ENCODE measurements at places on chromosomes 2 and 18.

GRCh38 chr2:191451116-191451515 lies 205.9 kb downstream of the MYO1B start:
- DNase-seq, result no peak

GRCh38 chr18:26473672-26474071 lies 74.7 kb downstream of the KCTD1 start:
- DNase-seq, result no peak

DNA sequence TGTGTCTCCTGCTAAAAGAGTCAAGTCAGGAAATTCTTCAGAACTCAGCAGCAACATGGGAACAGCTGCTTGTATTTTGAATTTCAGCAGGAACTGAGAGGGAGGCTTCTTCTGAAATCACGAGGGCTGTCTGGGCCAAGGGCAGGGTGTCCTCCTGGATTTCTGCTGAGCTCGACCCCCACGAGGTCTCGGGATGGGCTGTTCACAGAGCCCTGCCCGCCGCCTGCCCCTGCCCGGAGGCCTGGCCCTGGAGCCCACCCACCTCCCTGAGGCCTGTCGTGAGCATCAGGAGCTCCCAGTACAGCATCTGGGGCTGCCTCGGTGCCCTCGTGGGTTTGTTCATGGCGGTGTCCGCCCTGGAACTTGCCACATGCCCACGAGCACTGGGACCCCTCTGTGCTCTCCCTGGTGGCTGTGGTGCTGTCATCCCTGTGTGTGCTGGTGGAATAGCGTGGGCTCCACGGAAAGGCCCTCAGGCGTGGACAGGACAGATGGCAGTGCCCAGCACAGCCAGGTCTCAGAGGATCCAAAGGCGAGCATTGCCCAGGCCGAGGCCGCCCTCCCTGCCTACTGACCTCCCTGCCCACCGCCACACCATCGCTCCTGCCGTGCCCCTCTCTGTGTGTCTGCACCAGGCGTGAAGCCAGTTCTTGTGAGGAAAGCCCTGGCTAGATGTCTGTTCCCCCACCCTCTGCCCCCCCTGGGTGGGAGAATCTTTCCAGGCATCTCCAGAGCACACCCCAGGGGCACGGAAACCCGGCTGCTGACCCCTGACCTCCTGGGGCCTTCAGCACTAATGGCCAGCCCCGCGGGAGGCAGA lies 25.9 kb downstream of the RAMP1 start:
- DNase-seq, result no peak

DNA sequence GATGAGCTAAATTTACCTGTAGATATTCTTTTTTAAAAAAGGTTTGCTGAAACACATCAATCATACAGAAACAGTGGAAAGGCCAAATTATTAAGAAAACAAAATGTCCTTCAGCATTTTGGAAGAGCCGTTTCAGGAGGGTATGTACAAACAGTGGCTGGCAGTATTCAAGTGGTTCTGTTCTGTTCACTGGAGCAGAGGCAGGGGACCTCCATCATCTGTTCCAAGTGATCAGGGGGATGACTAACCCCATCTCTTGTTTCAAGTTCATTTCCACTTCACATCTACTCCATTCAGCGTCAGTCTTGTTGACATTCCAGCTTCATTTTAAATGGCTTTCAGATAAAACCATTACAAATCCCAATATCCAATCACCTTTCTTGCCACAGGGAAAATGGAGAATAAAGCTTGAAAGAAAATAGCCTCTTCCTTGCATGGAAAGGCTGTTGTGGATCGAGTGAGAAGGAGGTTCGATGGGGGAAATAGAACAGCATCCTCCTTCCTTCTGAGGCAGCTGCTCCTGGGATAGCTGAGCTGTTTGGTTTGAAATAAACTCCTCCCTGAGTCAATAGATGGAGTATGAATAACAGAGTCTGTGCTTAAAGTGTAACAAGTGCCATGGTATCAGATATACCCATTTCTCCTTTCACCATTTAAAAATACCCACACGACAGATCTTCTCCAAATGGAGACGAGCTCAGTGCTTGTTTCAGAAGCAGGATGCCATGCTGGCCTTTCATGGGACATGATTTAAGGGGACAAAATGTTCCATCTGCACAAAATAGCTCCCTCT lies 63.7 kb upstream of the OTOF start:
- DNase-seq, result no peak

GRCh38 chr2:115999039-115999438 lies 1556.6 kb downstream of the DPP10 start:
- no peak for DNase-seq

GRCh38 chr2:145221516-145221915 lies 701.6 kb upstream of the ZEB2 start:
- DNase-seq, result no peak

DNA sequence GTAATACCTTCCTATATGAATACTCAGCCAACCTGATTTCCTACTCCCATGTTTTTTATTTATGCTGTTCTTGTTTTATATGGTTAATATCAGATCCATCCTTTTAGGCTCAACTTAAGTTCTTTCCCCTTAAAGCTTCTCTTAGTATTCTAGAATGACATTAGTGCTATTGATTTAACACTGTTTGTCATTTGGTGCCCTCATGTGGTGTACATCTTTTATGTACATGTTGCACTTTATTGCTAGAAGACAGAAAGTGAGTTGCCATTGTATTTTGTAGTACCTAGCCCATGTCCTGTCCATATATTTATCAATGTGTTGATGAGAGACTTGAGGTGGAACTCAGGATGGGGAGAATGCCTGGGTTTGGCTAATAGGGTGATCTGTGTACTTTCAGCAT lies 2.5 kb downstream of the HTRA2 start:
- peak; percentile 69 for DNase-seq

GRCh38 chr2:88036606-88037005 lies 19.0 kb downstream of the KRCC1 start:
- DNase-seq, result peak; percentile 29

- DNase-seq, result no peak
Measured at GRCh38 chr18:25047421-25047820, 304.5 kb downstream of the ZNF521 start.

DNA sequence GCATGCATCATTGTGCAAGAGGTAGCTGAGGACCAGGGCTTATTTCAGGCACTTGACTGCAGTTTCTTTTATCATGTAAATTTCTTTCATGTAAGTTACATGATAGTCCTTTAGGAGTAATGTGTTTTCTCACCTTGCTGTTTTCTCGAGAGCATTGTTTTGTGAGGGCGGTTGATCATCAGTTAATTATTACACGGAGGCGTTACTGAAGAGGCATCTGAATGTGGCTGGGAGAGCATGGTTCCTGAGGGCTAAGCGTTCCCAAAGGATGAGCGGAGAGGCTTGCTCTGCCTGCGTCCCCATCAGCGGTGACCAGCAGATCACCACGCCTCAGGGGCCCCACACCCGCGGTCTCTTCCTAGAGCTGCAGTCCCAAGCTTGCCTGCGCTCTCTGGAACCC lies 156.1 kb upstream of the NFATC1 start:
- no peak for DNase-seq

- no peak for DNase-seq
Measured at GRCh38 chr2:233418761-233419546, 64.7 kb downstream of the DGKD start.

DNA sequence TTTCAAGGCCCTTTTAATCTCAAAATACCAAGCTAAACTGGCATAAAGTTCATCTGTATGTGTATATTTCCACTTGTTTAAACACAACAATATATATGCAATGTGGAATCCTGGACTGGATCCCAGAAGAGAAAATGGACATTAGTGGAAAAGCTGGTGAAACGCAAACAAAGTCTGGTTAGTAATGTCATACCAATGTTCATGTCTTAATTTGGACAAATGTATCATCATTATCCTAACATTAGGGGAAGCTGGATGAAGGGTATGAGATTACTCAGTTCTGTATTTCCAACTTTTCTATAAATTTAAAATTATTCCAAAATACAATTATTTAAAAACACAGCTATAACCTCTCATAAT lies 3.8 kb downstream of the SP3 start:
- no peak for DNase-seq

DNA sequence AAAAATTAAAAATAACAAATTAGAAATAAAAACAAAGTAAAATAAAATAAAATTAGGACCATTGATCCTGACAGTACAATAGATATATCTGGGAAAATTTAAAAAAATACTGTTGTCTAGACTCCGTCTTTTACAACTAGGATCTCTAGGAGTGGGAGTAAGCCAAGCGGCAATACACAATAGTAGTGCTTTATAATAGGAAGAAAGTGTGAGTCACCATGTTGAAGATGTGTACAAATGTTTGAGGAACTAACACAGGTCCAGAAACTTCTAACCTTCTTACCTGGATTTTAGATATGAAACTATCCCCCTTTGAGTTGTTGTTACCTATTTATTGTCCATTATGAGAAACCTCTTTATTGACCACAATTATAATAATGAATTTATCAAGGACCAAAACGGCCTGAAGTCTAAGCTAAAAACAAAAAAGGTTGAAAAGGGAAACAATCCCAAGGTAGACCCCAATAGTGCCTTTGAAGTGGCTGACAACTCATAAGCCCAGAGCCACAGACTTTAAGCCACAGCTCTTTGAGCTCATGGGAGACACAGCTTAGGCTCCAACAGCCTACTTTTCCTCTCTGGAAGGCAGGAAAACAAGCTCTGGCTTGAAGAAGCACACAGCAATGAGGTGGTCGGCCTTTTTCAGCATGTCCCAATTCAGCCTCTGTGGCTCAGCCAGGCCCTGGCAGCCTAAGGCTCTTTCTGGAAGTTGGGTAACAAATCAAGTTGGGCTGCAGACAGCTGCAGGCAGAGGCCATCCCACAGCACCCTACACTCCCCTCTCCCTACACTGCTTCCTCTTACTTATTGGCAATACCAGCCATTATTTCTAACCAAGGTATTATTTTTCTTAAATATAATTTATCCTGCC lies 62.9 kb downstream of the AQP4 start:
- DNase-seq, result peak; percentile 11

DNA sequence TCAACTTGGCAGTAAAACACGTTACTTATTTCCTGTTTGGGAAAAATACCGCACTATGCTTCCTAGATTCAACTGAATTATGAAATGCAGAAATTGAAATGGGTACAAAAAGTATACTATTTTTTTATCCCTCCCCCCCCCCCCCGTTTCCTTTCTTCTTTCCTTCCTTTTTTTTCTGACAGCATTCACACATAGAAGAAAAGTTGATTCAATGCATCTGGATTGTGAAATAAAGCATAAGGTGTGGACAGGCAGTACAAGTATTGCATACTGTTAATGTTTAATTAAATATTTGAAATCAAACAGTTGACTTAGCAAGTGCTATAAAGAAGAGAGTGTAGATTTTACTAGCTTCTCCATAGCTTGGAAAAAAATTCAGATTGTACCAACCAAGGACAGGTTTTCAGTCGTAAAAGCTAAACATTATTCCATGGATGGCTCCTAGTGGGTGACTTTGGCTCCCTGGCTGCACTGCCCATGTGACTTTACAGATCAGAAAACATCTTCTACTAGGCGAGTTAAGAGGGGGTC lies 21.6 kb upstream of the AGFG1 start:
- DNase-seq, result peak; percentile 57

DNA sequence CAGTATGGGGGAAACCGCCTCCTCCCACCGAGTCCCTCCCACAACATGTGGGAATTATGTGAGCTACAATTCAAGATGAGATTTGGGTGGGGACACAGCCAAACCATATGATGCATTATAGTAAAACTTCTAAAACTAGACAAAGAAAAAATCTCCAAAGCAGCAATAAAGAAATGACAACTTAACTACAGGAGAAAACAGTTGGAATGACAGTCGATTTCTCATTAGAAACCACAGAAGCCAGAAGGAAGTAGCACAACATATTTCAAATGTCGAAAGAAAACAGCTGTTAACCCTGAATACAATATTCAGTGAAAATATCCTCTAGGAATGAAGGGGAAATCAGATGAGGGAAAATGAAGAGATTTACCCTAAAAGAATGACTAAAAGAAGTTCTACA lies 53.5 kb upstream of the TCF4 start:
- DNase-seq, result no peak

DNA sequence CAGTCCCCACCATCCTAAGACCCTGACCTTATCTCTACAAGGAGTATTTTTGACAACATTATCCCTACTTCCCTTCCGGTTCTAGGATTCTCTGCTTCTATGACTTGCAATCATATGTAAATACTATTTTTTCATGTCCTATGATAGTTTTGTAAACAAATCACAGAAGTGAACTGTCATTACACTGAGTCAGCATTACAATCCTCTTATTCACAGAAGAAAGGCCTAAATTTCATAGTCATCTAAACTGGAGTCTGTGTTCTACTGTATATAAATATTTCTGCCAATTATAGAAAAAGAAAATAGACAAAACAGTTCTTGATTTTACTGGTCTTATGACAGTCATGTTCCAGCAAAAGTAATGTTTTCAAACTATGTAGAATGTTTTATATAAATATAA lies 265.1 kb downstream of the NCKAP5 start:
- no peak for DNase-seq

Measured in AML-193 (cell line).